ENCODE measurements at places on chromosomes 2 and 18.

- DNase-seq = no peak
Measured at GRCh38 chr2:236124182-236124893, 43.8 kb downstream of the GBX2 start.

DNA sequence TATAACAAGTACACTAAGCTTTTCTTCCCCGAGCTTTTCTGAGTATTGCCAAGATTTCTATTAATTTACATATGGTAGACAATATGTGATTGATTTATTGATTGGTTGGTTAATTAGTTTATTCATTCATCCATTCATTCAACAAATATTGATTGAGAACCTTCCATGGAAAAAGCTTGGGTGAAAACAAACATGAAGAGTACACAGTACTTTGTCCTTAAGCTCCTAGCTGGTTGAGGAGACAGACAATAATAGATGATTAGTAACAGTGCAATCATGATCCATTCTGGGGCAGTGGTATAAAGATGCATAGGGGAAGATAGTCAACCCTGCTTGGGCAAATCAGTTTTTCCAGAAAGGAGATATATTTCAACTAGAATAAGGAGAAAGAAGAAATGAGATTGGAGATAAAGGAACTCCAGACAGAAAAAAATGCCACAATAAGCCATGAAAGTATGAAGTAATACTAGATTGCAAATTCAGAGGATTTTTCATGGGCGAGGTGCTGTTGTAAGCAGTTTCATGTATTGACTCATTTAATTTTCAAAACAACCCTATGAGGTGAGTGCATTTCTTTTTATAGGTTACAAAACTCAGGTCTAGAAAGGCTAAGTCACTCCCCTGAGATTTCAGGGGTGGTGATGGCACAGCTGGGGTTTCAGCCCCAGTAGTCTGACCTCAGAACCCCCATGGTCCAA lies 129.5 kb downstream of the RND3 start:
- no peak for DNase-seq

DNA sequence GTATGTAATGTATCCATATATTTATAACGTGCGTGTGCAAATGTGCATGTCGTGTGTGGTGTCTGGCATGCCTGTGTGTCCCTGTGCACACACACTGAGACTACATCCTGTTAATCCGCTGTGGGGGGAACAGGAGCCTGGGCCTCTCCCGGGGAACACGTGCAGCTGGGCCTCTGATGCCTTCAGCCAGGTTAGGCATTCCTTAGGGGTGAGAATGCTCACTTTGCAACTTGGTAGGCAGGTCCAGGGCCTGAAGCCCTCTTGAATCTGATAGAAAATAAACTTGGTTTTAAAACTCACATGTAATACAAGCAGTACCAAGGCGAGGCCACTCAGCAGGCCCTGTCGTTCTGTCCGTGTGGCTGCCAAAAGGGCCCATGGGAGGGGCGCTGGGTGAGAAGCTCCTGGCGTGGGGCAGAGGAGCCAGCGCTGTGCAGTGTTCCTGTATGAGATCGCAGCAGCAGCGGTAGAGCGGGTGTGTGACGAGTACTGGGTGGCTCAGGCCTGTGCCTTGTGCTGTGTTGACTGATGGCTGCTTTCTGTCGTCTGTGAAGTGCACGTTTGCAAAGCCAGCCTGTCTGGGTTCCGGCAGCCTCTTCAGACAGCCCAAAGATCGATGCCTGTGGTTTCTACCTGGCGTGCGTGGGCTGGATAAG lies 16.2 kb downstream of the SALL3 start:
- DNase-seq = no peak

DNA sequence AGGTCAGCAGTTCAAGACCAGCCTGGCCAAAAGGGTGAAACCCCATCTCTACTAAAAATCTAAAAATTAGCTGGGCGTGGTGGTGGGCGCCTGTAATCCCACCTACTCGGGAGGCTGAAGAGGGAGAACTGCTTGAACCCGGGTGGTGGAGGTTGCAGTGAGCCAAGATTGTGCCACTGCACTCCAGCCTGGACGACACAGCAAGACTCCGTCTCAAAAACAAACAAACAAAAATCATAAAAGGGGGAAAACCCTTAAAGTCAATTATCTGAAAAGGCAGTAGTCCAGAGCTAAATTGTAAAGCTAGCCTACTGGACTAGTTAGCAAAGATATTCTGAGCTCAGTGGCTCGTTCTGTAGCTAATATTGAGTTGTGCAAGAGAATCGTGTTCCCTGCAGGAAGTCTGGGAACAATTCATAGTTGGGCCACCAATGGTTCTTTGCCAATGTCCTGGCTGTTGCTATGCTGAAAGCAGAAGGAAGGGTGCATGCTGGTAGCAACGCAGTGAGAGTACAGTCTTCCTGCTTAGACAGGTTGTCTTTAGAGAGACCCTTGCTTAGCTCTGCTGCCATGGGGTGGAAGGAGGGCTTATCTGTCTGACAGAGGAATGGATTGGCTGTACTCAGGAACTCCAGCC lies 4.3 kb downstream of the TGOLN2 start:
- DNase-seq = no peak

DNA sequence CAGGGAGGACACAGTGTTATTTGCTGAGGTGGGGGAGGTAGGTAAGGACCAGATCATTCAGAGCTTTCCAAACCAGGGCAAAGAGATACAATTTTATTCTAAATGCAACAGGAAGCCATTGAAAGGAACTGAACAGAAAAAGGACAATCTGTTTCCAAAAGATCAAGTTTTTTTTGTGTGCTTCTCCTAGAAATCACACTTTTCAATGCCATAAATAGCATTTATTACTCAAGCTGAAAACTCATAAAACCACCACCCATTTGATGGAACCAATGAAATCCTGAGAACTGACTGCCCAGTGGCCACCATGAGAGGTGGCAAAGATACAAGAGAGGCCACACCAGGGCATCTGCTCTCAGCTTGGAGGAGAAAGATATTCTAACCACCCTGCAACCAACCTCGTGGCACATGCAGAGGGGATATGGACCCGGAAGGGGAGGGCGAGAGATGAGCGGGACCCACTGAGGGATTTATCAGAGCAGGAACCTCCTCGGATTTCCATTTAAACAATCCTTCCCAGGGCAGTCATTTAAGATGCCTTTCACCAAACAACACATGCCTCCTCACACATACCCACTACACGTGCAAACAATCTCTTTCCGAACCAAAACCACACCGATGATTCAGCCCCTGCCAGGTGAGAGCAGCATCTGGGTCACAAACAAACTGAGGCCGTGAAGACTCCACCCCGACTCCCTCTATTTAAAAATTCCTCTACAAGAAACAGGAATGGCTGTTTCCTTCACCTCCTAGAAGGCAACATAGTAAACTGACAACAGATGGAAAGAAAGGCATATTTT lies 8.8 kb downstream of the CYB5A start:
- DNase-seq = no peak

DNA sequence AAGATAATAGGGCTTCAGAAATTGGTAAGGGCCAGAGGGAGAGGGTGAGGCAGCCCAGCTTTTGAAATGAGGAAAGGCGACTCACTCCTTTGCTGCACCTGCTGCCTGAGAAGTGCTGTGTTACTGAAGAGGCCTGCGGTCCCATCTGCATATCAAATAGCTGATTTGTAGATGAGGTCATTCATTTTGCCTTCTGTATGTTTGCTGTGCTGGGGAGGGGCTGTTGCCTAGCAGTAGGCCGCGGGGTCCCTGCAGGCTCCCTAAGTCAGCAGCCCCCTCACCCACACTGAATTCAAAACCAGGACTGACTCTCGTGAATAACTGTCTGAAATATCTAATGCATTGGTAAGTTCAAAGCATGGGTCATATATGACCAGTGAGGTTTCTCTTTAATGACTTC lies 377.2 kb downstream of the SOX11 start:
- no peak for DNase-seq

- peak; percentile 53 for DNase-seq
Measured at GRCh38 chr18:59700535-59700967, 3.3 kb upstream of the CCBE1 start.
